ENCODE measurements at places on chromosomes 3 and 15. TPM values are rescaled to one million over a fixed set of nuclear protein-coding genes. Genes with fewer than 3 reads are reported as not detected.

- no peak for DNase-seq
Measured at GRCh38 chr15:60325905-60326304, 71.9 kb downstream of the ANXA2 start.

Gene INSYN1
- total RNA-seq: 0.98 TPM

Gene NRROS
- 5.4 TPM for total RNA-seq

GRCh38 chr3:5201536-5201935, 14.0 kb downstream of the EDEM1 start:
- no peak for DNase-seq

GRCh38 chr3:154123906-154124305, 2.7 kb downstream of the ARHGEF26 start:
- DNase-seq: no peak

Gene PLSCR5
- total RNA-seq: not detected

Gene TLR9
- 0.77 TPM for total RNA-seq

DNA sequence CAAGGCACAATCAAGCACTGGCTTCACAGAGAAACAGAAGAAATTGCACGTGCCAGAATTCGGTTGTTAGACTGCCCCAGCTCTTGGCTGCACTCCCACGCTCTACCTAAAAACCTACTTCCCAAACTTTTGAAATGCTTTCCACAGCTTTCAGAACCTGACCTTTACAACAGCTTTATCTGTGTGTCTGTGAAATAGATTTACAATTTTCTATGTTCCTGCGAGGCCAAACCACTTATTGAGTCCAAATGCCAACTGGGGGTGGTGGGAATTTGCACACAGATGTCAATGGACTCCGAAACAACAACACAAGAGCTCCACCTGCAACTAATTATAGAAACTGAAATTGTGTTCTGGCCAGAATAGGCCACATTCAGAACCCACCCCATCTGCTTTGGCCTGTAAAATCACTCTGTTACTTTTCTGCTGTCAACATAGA, 44.6 kb downstream of the ERC2 start:
- DNase-seq: no peak

Gene GRK7
- not detected for total RNA-seq

Measured in mucosa of descending colon (tissue), 3 donors.